BJ (cell line): ENCODE measurements at places on chromosomes 3 and 15.

GRCh38 chr3:166405896-166406295 is 568.7 kb upstream of the BCHE start:
- DNase-seq: no peak

DNA sequence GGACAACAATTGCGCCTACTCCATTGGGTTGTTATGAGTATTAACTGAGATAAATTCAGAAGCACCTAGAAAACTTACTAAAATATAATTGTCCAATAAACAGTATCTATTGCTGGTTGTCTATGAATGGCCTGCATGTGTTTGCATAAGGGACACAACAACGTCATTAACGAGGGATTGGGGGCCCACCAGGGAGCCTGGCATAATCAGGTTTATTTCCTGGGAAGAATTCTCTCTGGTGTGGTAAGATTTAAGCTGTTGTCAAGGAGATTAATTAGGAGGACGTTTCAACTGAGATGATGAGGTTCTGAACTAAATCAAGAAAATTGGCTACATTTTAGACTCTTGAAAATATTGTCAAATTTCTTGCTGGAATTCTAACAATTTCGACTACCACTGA is 176.1 kb upstream of the CDIN1 start:
- no peak for DNase-seq

DNA sequence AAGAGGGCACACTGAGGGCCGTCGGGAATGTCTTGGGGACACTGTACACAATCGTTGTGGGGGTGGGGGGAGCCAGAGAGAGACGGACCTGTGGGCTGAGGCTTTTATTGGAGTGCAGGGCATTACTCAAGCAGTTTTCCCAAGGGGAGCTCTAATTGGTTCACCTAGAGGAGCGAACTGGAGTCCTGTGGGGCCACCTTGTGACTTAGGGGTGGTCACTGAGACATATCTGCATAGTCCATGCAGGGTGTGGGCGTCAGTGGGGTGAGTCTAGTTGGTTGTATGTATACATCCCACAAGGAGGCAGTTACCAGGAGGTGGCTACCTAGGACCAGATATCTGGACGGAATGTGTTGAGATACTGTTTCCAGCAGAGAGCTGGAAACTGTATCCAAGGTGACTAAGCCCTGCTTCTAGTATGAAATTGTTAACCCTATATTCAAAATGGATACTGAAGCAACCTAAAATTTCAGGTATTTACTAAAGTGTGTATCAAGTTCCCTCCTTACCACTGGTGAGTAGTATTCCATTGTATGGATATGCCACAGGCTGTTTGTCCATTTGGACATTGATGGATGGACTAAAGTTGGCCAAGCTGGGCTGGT is 2.6 kb upstream of the PIGZ start:
- no peak for DNase-seq

DNA sequence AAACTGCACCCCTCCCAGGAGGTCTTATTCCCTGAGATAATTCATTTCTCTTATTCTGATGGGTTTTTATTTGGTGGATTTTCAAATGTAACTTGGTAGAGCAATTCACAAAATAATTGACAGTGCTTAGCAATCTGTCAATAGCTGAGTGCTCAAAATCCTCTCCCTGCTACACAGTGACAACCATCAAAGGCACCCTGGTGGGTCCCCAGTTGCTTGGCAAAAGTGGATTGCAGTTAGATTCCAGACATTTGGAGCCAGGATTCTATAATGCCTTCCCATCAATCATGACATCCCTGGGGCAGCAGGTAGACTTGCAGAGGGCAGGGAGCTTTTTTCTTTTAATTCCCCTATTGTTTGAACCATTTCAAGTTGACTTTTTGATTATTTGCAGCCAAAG is 59.0 kb downstream of the FHIT start:
- DNase-seq: no peak

GRCh38 chr3:151214459-151214858 is 11.4 kb upstream of the GPR171 start:
- no peak for DNase-seq

GRCh38 chr3:36911990-36912804 is 32.7 kb downstream of the TRANK1 start:
- DNase-seq: no peak

- DNase-seq: no peak
These were observed 6.4 kb downstream of the ITGA11 start for GRCh38 chr15:68425428-68426060.

DNA sequence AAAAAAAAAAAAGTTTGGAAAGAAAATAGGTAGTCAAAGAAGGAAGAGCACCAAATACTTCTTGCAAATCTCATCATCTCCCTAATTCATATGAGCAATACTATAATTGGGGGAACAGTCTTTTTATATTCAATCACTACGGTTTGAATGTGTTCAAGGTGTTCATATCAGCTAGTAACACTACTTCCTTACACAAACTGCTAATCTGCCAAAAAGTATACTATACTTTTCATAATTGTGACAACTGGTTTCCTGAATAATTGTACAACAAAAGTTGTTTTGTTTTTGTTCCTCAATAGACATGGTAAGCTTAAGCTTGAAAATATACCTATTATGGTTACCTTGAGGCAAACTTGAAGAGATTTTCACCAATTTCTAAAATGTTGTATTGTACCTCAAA is 12.1 kb downstream of the SETD2 start:
- DNase-seq: no peak

DNA sequence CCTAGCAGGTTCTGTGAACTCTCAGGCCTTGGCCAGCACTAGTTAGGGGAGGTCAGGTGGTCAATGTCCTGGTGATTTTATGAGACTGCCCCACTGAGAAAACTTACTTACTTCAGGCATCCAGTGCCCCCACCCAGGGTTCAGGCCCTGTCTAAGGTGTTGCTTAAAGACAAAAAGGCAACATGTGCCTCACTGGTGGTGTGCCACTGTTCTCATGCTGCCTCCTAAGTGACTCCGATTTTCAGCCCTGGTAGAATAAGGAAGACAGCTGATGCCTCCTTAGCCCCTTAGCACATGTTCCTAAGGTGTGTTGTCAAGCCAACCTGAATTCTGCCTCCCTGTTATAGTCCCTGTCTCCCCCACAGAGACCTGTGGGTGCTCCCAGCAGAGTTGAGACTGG is 5.3 kb downstream of the RBM15B start:
- DNase-seq: no peak

GRCh38 chr15:68274201-68274848 is 3.2 kb upstream of the FEM1B start:
- no peak for DNase-seq

- no peak for DNase-seq
These were observed 423.3 kb downstream of the SOX2 start for GRCh38 chr3:182135056-182135455.

DNA sequence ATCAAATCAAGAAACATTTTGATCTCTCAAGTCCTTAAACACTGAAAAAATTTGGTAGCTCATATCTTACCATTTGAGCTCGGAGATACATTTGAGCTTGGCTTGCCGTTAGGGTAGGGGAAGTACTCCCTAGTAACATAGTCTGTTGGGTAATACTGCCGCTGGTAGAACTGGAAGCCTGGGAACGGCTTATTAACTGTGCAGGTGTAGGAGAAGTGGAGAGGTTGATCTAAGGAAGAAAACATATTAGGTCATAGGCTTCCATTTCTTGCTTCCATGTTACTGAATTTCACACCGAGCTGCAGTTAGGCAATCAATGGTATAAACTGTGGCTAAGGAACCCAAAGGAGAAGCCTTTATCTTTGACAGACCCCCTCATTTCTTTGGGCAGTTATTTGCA is 32.5 kb downstream of the PHC3 start:
- no peak for DNase-seq

GRCh38 chr15:83285284-83285978 is 967 bp upstream of the BNC1 start:
- DNase-seq: no peak
